ENCODE measurements at places on chromosomes 7 and 10.

- DNase-seq: no peak
Observed at GRCh38 chr7:155618708-155619633, 25.5 kb upstream of the RBM33 start.

DNA sequence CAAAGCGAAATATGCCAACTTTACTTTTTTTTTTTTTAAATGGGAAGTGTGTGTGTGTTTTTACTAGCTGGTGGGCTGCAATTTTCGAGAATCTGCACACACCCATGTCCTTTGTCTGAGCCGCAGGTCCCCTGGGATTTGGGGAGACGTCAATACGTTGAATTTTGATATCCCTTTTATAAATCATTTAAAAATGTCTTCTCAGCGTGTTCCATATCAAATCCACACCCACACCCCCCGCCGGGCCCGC, 404 bp upstream of the FMC1 start:
- DNase-seq: no peak

GRCh38 chr7:27242555-27243339, at the start of gene EVX1:
Gene EVX1 (plus strand): TSS chr7:27242802. CDS start chr7:27243031, 229 bp downstream.
- DNase-seq: no peak

- DNase-seq: no peak
Observed at GRCh38 chr7:12719981-12720865, 32.8 kb downstream of the ARL4A start.

- no peak for DNase-seq
Observed at GRCh38 chr7:121156825-121157224, 168.3 kb downstream of the CPED1 start.

- DNase-seq: no peak
Observed at GRCh38 chr10:52064084-52064845, 249.8 kb upstream of the DKK1 start.

DNA sequence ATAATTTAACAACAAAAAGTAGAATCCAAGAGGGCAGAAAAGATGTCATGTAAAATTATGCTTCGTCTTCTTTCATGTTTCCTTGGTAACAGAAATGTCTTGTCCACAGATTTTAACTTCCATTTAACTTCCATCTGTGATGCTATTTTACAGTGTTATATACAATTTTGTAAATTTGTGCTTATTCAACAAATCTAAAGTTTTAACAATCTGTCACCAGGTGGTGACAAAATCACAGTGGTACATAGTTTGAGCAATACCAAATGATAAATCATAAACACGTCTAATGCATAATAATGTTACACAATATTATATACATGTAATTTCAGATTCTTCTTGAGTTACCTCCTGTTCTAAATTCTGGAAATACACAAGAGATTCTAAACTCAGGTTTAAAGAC, 784.4 kb upstream of the CELF2 start:
- DNase-seq: no peak

DNA sequence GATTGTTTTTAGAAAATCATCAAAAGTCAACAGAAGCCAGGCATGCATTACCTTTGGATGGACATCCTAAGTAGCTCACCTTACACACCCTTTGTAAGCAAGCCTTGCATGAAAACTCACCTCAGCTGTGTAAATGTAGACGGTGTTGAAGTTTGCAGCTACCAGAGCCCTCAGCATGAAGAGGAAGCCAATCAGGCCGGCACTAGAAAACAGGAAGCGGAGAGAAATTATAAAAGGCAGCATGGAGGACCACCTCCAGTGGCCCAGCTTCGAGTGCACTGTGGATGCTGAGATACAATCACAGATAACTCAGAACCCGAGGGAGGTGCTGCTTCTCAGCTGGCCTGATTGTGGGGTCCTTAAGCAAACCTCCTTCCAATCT, 75.3 kb downstream of the SVOPL start:
- no peak for DNase-seq

DNA sequence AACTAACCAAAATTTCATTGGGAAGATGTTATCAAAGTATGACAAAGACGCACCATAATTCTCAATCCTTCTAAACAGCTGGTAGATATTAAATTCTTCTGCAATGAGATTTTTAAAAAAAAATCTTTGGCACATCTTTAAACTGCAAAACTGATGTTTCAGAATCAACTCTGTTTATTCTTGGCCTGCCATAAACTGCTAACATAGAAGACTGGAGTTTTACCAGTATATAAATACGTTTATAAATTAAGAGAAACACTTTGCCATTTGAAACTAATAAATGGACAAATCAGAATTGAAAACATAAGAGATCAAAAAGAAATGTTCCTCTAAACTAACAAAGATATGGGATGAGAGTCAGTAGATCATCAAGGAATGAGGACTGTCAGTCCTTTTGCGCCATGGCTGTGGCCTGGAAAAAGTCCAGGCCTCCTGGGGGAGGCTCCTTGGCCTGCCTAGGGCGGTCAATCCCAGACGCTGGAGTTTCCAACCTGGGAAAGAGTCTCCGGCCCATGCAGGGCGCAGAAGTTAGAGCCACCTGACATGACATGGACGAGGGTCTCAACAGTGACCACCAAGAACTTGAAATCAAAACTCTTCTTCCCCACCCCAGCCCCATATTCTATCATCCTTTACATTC, 34.2 kb upstream of the NEBL start:
- no peak for DNase-seq

GRCh38 chr7:128025380-128025779, 5.9 kb downstream of the LRRC4 start:
- DNase-seq: no peak

- no peak for DNase-seq
Observed at GRCh38 chr10:17460756-17461155, 6.4 kb upstream of the ST8SIA6 start.

- peak; percentile 47 for DNase-seq
Observed at GRCh38 chr10:49135575-49136313, 1.9 kb upstream of the FAM170B start.

GRCh38 chr7:159013181-159013690, 131.4 kb downstream of the VIPR2 start:
- DNase-seq: no peak

DNA sequence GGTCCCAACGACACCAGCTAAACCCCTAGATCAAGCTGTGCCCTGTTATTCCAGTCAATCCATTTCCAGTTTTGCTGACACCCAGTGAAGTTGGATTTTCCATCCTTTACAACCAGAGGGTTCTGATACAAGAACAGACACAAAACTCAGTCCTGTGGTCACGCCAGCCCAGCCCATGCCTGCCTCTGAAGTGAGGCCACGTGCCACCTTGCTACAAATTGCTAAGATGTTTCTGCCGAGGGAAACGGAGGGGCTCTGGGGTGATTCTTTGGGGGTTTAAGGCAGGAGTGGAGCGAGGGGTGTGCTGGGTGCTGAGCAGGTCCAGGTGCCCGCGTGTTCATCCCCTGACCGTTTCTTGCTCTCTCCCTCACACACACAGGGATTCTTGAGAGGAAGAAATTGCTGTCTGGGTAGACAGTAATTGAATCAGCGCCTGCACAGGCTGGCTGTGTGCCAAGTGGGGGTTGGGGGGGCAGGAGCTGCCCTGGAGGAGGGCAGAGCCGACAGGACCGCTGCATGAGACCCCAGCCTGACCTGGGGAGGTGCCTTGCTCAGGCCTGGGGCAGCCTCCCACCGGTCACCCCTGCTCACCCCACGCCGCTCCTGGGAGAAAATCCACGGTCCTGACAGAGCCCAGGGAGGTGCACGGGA, 38.1 kb downstream of the ADAP1 start:
- DNase-seq: no peak

- DNase-seq: no peak
Observed at GRCh38 chr7:1106063-1106792, 18.3 kb downstream of the GPER1 start.

GRCh38 chr7:66237906-66238772, 33.0 kb downstream of the TPST1 start:
- no peak for DNase-seq

DNA sequence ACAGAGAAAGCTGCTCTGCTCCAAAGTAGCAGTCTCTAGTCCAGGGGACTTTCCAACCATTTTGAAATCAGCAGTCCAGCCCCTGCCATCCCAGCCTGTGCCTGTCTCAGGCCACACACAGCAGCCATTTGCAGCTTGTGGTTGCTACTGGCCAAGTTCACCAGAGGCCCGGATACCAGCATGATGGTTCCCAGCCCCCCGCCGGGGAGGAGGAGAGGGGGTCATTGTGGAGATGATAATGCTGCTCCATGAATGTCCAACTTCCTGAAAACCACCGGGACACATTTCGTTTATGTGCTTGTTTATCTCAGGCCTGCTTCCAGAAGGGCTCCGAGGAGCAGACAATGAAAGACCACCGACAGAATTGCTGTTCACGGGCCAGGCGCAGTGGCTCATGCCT, 160.0 kb downstream of the UBE2H start:
- no peak for DNase-seq

DNA sequence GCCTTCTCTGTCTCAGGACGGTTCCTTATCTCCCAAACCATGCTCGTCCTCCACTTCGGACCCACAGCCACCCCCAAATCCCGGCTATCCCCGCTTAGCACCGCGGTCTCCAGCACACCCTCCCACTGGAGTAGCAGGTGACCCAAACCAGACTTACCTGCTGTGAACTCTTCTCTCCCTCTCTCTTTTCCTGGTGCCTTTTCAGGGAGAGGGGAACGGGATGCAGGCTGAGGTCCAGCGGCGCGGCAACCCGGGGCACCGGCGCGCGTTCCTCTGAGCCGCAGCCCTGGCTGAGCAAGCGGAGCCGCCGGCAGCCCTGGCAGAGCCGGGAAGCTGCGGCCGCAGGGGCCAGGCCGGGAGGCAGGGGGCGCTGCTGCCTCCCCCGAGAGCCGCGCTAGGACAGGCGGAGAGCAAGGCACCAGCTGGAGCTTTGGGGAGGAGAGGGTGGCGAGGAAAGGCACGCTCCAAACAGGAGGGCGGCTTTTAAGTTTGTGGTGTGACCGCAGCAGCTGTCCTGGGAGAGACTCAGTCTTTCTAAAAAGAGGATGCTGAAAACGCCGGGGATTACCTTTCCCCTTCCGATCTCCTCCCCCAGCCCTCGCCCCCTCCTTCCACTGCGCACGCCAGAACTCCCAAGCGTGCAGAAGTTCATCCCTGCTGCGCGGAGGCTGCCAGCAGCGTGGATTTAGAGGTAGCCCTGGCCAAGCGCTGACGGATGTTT, at the start of gene SEMA3D:
SEMA3D (minus strand) TSS at position 536 of the 721 bp plus-strand sequence. CDS start 65,165 bp downstream, outside the sequence.
- DNase-seq: peak; percentile 71

DNA sequence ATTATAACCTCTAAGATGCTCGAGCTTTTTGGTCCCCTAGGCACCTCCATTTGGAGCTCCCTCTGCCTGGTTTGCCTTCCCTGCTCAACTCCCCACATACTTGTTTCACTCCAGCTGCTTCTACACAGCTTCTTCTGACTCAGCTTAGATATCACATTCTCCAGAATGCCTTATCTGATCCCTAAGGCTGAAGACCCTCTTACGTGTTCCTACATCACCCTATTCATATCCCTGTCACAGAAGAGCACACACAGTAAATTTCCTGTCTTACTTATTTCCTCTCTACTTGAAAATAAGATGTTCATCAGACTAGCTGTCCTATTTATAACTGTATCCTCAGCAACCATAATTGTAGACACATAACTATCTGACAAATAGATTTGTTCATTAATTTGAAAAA, 61.3 kb upstream of the RNF148 start:
- no peak for DNase-seq

DNA sequence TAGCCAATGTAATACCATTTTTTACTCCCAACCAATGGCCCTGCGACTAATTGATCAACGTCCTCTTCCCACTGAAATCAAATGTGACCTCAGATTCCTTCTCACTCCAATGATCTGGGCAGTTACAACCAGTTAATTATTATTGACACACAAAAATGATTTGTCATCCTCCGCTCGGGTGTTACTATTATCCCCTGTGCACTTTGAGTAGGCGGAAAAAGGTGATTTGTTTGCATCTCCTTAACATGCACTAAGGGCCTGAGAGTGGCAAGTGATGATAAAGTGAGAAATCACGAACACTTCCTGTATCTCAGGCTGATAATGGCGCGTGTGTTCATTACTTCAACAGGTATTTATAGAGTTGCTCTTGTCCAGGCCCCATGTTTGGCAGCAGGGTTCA, 40.9 kb upstream of the PNLIP start:
- DNase-seq: no peak

DNA sequence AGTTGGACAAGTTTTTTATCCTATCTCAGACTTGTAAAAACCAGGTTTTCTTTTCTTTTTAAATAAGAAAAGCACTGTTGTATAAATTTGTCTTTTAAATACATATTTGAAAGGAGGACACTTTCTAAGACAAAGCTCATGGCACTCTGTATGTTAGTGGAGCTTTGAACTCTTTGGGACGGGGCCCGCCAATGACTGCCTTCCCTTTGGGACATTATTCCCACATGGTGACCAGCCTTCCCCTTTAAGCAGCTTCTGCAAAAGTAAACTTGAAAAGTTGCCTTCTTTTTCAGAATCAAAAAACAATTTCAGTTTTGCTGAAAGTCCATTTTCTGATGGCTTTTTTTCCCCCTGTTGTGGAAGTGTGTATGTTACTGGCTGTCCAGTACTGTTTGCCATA, 1.8 kb downstream of the CUX1 start:
- no peak for DNase-seq

DNA sequence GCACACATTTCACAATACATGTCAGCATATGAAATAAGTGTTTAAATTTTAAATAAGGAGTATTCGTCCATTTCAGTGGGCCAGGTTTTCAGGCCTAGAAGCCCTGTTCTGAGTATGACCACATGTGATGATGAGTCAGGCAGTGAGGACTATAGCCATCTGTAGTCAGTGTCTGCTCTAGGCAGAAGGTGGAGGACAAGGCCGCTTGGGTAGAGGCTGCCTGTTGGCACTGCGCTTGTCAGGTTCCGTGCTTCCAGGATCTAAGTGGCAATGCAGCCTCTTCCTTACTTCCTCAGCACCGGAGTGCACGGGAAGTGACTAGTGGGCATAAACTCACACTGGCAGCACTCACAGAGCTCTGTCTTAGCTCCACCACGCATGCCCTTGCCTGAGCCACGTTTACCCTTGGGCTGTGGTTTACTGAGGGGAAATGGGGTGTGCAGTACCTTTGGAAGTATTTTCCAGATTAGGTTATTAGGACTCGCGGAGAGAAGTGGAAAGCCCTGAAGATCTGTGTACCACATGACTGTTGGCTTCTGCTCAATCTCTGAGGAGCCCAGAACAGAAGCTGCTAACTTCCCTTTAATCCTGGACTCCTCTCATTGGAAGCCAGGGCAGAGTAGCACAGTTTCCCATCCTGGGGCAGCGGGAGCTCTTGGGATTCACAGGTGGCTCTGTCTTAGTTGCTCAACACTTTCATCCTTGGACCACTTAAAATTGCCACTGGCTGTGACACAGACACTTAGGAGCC, 87.5 kb upstream of the GJD4 start:
- DNase-seq: no peak

- no peak for DNase-seq
Observed at GRCh38 chr7:70408891-70409290, 723.1 kb upstream of the GALNT17 start.

DNA sequence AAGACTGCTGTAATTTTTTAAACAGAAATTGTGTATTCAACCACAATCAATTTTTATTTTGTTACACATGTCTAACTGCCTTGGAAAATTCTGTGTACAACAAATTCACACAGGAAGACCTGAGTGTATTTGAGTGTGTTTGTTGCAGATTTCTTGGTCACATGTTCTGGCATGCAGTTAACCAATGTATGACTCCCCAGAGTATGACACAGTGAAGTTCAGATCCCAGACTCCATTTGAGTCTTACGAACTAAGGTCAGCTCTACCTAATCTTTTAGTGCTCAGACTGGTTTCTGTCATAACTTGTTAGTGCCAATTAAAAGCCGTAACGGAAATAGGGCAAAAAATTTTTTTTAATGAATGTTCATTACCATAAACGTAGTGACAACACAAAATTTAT, 5.8 kb downstream of the GNAI1 start:
- no peak for DNase-seq
